Kidney capillary endothelial cell (primary cell): ENCODE measurements at places on chromosomes 7 and 10.

DNA sequence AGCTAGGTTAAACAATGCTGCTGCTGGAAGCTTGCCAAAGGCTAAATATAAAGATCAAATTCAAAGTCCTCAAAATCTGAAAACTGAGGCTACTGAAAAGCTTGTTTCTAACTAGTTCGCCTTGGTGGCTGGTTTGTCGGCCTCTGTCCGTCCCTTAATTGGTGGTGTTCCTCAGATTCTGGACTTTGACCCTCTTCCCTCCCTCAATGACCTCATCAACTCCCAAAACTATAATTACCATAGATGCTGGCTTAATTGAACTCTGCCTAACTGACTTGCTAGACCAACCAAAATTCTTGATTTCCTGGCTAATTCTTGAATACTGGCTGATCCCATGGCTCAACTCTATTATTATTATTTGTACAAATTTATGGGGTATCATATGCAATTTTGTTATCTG, 15.6 kb downstream of the ARHGAP21 start:
- DNase-seq, result no peak

DNA sequence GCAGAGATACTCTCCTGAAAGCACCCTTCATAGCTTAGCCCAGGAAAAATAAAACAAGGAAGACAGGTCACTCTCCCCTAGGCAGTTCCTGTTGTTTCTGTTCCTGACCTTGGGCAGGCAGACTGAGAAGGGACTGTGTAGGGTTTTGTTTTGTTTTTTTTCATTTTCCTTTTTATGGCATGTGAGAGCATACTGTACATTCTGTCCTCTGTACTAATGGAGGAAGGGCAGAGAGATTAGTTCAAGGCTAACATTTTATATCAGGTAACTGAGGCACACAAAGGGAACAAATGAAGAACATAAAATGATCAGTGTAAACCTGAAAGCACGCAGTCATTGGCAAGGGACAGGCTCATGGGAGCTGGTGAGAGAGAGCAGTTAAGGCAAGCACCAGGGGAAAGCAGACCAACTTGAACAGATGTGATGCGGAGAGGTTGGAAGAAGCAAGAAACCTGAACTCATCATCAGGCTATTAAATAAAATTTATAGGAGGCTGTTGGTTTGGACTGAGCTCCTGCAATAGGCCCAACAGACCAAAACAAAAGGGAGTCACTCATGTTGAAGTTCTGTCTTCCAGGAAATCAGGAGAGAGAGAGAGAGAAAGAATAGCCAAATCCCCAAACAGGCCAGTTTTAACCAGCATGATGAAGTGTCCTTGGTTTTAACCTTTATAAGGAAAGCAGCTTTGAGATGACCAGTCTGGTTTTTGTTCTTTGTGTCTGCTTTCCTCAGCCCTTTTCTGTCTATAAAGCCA, 34.1 kb upstream of the PDCD4 start:
- no peak for DNase-seq

GRCh38 chr7:79507131-79507530, 53.7 kb upstream of the MAGI2 start:
- no peak for DNase-seq

- no peak for DNase-seq
These were observed 415.1 kb downstream of the THSD7A start for GRCh38 chr7:11416641-11417458.
